ENCODE measurements at places on chromosomes 7 and 10. TPM values are rescaled to one million over a fixed set of nuclear protein-coding genes. Genes with fewer than 3 reads are reported as not detected.

Gene C10orf120
- not detected for total RNA-seq

Gene HGF
- 48.8 TPM for total RNA-seq

Gene ELOVL3
- total RNA-seq: not detected

Gene GNAT3
- total RNA-seq: not detected

Gene SPACDR
- total RNA-seq: 3.6 TPM

Gene HMX2
- total RNA-seq: not detected

Gene TRIL
- total RNA-seq: 9.7 TPM

Gene C7orf57
- total RNA-seq: not detected

Gene DDX21
- total RNA-seq: 41.0 TPM

Gene TUBB8
- total RNA-seq: not detected

Gene NOLC1
- total RNA-seq: 46.7 TPM

Gene C10orf95
- total RNA-seq: not detected

Gene BAMBI
- total RNA-seq: 15.6 TPM

Gene FAM180A
- total RNA-seq: 8.0 TPM

Gene SRRT
- 114 TPM for total RNA-seq

Gene SKIDA1
- total RNA-seq: 3.1 TPM

Gene PITX3
- not detected for total RNA-seq

Gene VGF
- not detected for total RNA-seq

Gene PAX4
- total RNA-seq: not detected

Gene FAM24B
- total RNA-seq: 5.4 TPM

Measured in sciatic nerve (tissue), 2 donors.